GM12892 (cell line): ENCODE measurements at places on chromosomes 7 and 10.
A peak's percentile ranks its signal among the peaks of the same experiment; 100 is the strongest.

- no peak for DNase-seq
These were observed 6.5 kb downstream of the SHH start for GRCh38 chr7:155805826-155806095.

DNA sequence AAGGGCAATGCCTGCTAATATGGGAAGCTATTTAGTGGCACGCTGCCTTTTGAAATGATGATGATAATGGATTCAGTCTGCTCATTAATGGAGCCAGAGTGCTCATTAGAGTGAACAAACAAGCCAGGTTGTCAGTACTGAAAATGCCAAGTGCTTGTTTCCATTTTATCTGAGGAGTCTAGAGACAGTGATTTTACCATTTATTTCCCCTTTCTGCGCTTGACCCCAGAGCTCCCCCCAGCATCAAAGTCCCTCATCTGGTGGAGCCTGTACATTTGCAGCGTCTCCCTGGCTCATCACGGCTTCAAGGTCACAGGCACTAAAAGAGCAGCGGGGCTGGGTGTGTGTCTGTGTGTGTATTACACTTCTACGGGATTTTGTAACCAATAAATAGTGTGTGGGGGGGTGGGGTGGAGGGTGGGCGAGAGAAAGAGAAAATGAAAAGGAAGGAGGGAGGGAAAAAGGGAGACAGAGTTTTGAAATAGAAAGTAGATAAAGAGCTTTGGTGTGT lies 553.8 kb downstream of the TFEC start:
- no peak for DNase-seq

DNA sequence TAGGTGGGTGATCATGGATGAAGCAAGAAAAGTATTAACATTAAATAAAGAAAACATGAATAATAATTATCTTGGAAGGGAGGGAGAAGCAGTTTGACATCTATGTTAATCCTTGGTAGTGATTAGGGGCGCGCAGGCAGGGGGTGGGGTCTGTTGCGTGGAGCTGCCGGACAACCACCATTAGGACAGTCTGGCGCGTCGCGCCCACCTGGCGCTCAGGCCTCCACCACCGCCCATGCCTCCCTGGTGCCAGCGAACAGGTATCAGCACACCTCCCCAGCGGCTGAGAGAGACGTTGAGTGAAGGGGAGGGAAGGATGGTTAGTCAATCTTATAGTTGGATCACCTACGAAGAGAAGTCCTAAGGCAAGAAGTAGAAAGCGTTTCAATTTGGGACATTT lies 94.2 kb upstream of the CDK1 start:
- DNase-seq = no peak

- peak; percentile 49 for DNase-seq
These were observed 100.2 kb downstream of the COL13A1 start for GRCh38 chr10:69901628-69902505.

DNA sequence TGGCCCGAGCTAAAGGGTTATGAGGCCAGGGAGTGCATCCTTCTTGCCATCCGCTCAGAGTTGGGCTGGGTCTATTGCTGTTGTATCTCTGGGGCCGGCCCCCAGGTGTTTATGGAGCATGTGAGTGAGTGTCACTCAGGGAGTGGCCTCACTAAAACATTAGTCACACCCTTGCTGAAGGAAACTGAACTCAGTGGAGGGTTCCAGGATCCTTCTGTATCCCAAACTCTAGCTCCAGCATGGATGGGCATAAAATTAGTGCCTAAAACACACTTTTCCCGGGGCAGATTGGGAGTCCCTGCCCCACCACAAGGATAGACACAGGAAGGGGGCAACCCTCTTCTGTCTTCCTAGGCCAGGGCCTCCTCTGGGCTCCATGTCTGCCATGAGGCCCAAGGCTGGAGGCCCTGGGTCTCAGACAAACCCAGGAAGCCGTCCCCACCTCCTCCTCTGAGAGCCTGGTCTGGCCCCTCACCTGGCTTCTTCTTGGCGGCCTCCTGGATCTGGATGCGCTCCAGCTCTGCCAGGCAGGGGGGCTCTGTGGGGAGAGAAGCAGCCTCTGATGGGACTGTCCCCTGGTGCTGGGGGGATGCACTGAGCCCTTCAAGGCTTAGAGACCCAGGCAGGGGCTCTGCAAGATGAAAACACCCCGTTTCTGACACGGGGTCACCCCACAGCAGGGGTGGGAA lies 24.5 kb downstream of the SPOCK2 start:
- DNase-seq = no peak

DNA sequence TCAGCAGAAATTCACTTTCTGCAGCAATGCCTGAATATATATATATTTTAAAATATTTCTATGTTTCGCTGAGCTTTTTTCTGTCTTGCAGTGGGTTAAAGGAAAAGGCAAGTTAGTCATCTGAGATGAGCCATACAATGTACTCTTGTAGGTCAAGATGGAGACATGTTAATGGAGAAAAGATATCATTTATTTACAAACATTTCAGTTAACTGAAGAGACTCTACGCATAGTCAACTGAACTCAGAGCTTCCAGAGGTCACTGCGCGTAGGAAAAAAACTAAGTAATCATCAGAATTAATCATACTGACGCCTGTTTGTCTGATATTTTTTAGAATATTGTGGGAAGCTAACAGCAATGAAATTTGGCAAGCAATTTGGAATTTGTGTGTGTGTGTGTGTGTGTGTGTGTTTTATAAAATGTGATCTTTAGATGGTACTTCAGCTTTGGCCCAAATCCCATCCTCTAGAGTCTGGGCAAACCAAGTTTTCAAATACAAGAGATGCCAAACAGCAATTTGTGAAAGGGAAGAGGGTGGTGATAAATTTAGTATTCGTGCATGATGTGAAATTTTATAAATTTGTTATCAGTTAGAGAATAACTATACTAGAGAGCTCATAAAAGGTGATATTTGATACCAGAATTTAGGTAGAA lies 193.9 kb upstream of the AGR3 start:
- DNase-seq = no peak

DNA sequence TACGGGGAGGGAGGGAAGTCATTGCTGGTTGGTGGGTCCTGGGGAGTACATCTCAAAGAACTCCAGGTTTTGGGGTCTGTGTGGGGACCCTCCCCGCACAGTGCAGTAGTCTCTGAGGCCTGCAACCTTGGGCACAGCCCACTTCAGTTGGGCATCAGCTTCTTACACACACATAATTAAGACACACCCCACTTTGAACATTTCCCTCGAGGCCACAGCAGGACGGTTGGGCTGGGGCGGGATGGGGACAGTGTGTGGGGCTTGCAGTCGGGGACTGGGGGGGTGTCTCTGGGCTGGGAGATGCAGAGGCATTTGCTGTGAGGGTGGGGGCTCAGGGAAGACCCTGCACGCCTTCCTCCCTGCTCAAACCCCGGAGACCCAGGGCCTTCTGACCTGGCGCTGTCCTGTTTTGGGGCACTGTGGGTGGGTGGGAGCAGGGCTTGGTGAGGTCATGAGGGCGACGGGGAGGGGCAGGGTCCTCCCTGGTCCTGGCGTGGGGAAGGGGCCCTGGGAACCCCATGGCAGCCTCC lies 1.3 kb downstream of the LFNG start:
- no peak for DNase-seq

DNA sequence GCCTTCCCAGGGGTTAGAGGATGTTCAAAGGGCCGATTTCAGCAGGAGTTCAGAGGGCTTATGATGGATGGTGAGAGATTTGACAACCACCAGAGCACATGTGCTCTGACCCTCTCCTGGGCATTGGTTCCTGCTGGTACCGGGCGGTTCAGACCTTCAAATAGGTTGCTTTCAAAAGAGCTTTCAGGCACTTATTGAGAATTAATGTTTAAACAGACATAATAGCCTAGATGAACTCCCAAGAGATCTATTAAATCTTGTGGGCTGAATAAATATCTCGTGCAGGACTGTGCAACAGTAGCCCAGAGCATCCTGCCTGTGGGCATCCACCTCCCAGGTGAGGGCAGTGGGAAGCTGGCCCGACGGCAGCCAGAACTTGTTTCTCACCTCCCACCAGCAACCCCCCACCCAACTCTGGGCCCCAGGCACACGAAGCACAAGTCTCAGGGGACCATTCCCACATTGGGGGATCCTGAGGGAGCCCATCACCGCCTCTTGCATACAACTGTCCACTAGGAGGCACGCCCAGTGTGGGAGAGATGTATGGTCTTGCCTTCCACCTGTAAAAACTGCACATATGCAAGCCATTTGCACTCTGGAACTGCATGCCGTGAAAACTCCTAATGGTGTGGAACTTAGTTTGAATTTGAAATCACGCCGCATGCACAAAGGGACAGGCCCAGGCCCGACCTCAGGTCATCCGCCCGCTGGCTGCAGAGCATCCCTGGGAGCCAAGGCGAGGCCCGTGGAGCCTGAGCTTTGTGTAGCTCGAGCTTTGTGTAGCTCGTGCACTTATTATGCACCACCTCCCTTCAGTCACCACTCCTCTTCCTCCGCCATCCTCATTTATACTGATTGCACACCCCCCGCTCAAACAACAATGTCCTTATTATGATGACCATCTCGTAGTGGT lies 147.8 kb downstream of the ADCY1 start:
- no peak for DNase-seq

GRCh38 chr7:55081472-55082227 lies 62.8 kb downstream of the EGFR start:
- no peak for DNase-seq

- no peak for DNase-seq
These were observed 288.2 kb downstream of the POU6F2 start for GRCh38 chr7:39265641-39266591.

- DNase-seq = no peak
These were observed 1094.0 kb upstream of the LRRN3 start for GRCh38 chr7:109996927-109997326.

DNA sequence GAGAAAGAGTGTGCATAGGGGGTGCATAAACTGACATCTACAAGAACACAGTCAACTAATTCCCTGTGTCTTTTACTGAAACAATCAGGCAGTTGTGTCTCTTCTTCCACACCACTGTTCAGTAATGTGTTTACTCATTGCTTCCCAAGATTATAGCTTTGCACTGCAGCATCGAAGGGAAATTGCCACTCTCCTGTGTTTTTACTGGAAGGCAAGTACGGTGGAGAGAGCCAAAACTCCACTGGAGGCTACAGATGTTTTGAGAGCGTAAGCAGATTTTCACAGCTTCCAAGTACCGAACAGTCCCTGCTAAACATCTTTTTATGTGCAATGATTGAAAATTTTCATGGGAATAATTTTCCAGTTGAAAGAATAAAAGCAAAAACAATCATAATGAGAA lies 510.5 kb upstream of the AKR1E2 start:
- no peak for DNase-seq

- DNase-seq = no peak
These were observed 8.4 kb upstream of the SEPTIN7 start for GRCh38 chr7:35792472-35792871.

DNA sequence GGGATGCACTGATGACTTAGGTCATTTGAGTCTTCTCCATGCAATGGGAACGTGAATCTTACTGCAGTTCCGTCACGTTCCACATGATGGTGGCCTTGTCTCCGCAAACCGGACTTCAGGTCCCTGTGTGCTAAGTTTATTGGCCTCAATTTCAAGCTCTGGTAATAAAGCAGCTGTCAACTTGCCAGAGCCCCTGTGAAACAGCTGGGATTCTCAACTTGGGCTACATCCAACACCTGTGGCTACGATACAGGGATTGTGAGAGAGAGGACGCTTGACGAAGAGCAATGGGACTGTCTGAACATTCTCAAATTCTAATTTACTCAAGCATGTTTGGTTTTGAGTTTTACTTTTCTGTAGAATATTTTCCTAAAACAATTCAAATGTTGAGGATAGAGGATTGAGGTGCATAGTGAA lies 174.2 kb downstream of the PTN start:
- no peak for DNase-seq

- no peak for DNase-seq
These were observed 107.5 kb downstream of the DOCK1 start for GRCh38 chr10:127012769-127013152.

DNA sequence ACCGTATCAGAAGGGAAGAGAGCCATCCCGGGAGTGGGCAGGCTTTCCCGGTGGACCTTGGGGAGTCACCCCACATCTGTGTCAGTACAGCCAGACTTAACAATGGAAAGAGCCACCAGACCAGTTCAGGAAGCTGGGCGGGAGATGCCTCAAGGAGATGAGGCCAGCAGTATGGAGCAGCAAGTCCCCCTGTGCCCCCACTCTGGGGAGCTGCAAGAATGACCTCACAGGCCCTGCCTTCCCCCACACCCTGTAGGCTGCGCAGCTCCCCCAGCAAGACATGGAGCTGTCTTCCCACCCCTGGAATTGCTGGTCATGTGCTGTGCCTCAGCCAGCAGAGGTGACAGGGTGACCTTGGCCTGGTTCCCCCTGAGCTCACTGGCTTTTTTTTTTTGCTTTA lies 76.8 kb upstream of the INSIG1 start:
- no peak for DNase-seq

GRCh38 chr10:128306966-128307365 lies 180.7 kb upstream of the MKI67 start:
- DNase-seq = no peak

- no peak for DNase-seq
These were observed 145.7 kb downstream of the RNLS start for GRCh38 chr10:88437411-88437810.

DNA sequence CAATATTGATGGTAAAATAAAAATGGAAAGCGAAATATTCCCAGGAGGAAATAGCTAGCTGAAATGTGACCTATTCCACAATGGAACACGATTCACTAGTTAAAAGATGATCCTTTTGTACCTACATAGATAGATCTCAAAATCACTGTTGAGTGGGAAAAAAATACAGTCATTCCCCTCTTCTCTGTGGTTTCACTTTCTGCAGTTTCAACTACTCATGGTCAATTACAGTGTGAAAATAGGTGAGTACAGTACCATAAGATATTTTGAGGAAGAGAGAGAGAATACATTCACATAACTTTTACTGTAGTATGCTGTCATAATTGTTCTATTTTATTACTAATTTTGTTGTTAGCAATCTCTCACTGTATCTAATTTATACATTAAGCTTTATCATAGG lies 56.0 kb upstream of the COL13A1 start:
- DNase-seq = no peak

DNA sequence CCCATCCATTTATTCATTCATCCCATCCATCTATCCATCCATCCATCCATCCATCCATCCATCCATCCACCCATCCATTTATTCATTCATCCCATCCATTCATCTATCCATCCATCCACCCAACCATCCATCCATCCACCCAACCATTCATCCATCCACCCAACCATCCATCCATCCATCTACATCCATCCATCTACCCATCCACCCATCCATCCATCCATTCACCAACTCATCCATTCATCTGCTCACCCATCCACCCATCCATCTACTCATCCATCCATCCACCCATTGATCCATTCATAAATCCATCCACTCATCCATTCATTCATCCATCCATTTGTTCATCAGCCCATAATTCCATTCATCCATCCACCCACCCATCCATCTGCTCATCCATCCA lies 56.4 kb downstream of the PFKFB3 start:
- DNase-seq = no peak
